Left ventricle myocardium inferior (tissue), 1 donor: ENCODE measurements at places on chromosomes 1 and 21.

- DNase-seq = no peak
Measured at GRCh38 chr1:2356401-2356800, 35.0 kb downstream of the MORN1 start.

GRCh38 chr1:178521241-178521640 lies 8.3 kb downstream of the TEX35 start:
- no peak for DNase-seq

GRCh38 chr1:58886611-58887010 lies 102.8 kb upstream of the JUN start:
- no peak for DNase-seq

DNA sequence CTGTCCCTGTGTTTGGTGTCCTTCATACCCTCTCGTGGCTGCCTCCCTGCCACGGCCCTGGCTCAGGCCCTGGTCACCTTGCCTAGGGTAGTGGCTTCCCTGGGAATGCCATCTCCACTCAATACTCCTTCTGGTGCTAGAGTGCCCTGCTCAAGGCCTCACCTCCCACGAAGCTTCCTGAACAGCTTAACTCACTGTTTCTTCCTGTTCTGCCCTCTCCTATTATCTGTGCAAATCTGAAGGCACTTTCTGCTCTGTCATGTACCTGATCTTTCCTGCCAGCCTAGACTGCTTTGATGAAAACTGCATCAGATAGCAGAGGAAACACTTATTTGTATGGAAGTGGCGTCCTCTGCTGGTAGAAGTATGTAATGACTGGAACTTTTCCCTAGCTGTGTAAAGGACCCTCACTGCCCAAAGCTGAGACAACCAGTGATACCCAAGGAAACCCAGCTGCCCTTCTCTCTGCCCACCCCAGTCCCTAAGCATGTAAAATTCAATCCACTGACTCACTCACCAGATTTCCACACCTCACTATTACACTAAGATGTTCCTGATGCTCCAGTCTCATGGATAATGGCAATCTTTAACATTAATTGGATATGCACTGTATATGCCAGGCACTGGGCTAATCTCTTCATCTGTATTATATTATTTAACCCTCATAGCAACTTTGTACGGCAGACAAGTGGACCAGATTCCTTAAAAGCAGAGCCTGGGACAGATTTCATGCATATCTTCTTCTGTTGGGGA lies 36.2 kb upstream of the BTG2 start:
- no peak for DNase-seq

GRCh38 chr1:181128592-181129497 lies 40.3 kb downstream of the IER5 start:
- no peak for DNase-seq

- DNase-seq = no peak
Measured at GRCh38 chr1:16043521-16043920, at the start of gene CLCNKB. TSS of gene CLCNKB (plus strand) at chr1:16043782. CDS start at chr1:16044493, 711 bp downstream.

DNA sequence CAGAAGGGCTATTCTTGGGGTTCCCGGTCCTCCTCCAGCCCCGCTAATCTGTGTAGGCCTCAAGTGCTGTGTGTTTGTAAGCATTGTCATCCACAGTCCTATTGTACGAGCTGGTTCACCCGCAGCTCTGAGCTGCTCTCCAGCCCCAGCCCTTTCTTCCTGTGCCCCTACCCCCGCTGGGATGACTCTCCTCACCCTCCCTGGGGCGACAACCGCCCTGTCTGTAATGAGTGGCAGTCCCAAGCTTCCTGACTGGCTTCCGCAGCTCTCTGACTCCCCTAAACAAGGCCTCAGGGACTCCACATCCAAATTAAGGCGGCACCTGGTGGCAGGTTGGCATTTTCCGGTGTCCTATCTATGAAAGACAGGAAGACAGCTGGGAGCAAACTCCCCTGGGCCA lies 45.8 kb downstream of the TFF3 start:
- no peak for DNase-seq

GRCh38 chr1:109823543-109824348 lies 60.0 kb upstream of the EPS8L3 start:
- peak; percentile 49 for DNase-seq

DNA sequence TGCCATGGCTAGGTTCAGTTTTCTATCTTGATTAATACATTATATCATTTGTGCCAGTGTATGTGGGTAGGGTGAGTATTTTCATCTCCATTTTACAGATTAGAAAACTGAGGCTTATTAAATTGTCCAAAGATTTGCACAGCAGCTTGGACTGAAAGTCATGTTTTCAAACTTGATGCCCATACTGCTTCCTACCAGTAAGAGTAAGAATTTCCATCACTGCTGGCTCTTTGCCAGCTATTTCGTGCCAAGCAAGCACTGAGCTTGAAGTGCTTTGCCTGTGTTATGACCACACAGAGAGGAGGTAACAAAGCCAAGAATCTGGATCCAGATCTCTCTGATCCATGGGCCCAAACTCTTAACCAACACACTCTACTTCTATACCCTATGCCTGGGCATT lies 295.0 kb downstream of the VAV3 start:
- DNase-seq = peak; percentile 13

DNA sequence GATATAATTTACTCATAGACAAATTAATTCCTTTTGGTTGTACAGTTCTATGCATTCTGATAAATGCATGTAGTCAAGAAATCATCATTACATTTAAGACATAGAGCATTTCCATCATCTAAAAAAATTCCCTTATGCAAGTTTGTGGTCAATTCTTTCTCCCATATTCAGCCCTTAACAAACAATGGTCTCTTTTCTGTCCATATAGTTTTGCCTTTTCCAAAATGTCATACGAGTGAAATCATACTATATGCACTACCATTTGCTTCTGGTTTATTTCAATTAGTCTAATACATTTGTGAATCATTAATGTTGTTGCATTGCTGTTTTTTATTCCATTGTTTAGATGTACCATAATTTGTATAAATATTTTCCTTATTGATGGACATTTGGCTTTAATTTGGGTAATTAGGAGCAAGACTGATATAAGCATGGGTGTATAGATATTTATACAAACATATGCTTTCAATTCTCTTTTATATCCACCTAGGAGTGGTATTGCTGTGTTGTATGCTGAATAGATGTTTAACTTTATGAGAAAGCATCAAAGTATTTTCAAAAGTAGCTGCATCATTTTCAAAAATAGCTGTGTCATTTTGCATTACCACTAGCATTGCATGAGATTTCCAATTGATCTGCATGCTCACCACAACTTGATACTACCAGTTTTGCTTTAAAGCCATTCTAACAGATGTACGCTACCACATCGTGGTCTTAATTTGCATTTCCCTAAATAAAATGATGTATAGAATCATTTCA lies 397.0 kb upstream of the ADAMTS5 start:
- no peak for DNase-seq

GRCh38 chr1:115462566-115463076 lies 124.6 kb upstream of the NGF start:
- no peak for DNase-seq

GRCh38 chr1:1080122-1080757 lies 6.1 kb upstream of the RNF223 start:
- peak; percentile 62 for DNase-seq

DNA sequence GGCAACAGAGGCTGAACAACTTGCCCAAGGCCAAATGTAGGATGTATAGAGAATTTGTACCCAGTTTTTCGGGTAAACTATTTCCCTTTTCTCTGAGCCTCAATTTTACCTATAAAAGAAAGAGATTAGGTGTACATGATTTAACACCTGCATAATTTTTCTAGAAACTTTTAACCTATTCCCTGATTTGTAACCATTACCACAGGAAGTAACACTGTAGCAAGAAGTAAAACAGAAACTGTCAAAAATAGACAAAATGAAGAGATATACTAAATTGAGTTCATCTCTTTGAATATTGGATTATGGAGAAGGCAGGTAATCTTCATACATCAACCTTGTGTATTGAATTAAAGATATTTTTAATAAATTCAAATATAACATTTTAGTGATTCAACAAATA lies 136.2 kb downstream of the ZC3H11B start:
- no peak for DNase-seq

- no peak for DNase-seq
Measured at GRCh38 chr1:87219141-87219540, 109.5 kb upstream of the LMO4 start.

GRCh38 chr1:79955966-79956365 lies 949.4 kb upstream of the ADGRL4 start:
- DNase-seq = no peak

GRCh38 chr1:107048241-107048640 lies 8.2 kb upstream of the PRMT6 start:
- no peak for DNase-seq

GRCh38 chr1:231639819-231640218 lies 13.2 kb downstream of the DISC1 start:
- no peak for DNase-seq

GRCh38 chr1:116986421-116987255 lies 14.9 kb upstream of the CD101 start:
- no peak for DNase-seq
